Breast epithelium (tissue), 4 donors: ENCODE measurements at places on chromosomes 3 and 15. TPM values are rescaled to one million over a fixed set of nuclear protein-coding genes. Genes with fewer than 3 reads are reported as not detected.

DNA sequence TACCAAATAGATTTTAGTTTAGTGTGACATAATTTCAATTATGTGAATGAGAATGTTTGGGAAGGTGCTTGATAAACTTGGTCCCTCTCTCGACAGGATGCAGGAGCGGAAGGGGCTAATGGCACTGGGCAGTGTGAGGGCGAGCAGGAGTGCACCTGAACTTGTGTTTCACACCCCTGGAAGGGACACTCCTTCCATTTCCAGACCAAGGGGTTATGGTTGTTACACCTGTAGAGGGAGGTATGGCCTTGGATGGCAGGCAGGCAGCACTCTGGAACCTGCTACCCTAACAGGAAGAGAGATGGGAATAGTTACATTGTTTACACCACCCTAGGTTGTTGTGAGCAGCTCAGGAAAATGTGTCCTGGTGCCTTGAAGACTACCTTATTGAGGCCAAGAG lies 22.1 kb downstream of the SYNM start:
- no peak for DNase-seq

DNA sequence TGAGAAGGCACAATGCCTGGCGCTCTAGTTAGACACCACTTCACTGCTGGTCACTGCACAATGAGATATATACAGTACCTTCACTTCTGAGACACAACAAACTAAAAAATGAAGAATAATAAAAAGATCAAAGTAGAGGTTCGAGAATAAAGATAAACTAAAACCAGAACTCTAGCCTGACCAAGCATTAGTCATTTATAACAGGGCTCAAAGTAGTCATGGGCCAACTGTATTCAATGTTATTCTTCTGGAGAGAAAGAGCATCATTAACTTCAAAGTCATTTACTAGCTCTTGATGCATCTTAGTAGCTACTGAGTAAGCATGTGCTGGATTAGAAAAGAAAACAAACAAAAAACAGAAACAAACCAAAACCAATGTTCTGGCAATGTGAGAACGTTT lies 145.2 kb downstream of the SSR3 start:
- DNase-seq, result no peak

GRCh38 chr3:122932251-122932967 lies 95.2 kb downstream of the SEMA5B start:
- no peak for DNase-seq

DUOXA2 gene
- 0.33 TPM for total RNA-seq

GRCh38 chr3:112101916-112102315 lies 15.7 kb downstream of the C3orf52 start:
- no peak for DNase-seq

GRCh38 chr3:122665226-122665786 lies 15.3 kb upstream of the PARP14 start:
- no peak for DNase-seq

DNA sequence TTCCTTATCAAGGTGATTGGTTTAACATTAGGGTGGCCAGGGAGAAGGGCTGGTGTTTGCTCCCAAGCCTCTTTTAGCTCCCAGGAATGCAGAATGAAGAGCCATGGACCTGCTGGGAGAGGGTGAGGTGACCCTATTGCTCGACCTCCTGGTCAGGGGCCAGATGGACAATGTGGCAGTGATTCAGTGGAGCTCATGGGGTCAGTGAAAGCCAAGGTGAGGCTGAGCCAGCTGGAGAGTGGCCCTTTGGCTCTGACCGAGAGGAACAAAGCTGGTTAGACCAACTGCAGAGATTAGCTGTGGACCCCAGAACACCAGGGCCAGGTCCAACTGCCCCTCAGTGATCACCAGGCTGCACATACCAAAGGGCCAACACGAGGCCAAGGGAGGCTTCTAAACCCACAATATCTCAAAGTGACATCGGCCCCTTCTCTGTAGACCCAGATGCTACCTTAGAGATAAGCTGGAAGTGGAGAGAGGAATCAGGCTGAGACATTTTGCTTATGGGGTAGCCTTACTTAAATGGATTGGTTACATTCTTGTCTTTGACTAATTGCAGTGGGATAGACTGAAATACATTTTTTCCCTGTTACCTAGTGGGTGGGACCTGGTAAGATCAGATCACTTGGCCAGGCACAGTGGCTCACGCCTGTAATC lies 15.8 kb upstream of the BTBD1 start:
- DNase-seq, result no peak

IL1RAP gene
- 13.1 TPM for total RNA-seq

GRCh38 chr3:106611841-106612240 lies 743.0 kb upstream of the CBLB start:
- DNase-seq, result no peak

- no peak for DNase-seq
Observed at GRCh38 chr3:43525386-43525785, 96.4 kb downstream of the ANO10 start.

TTLL13 gene
- total RNA-seq, result not detected

ITIH1 gene
- total RNA-seq, result 0.32 TPM

DNA sequence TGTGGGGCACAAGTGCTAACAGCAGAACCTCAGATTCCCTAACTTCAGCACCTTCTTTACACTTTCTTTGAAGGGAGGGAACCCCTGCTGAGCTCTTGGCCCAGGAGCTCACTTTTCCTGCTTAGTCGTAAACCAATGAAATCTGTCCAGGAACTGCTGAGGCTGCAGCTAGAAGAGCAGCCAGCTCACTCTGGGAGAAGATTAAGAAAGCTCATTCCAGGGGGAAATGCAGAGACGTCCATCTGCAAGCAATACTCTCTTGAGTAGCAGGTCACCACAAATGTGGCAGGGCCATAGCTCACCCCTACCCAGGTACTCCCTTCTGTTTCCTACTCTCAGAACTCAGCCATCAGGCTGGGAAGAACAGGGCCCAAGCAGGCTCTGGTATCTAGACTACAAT lies 103.3 kb downstream of the WDR76 start:
- no peak for DNase-seq

ACY1 gene
- total RNA-seq, result 40.0 TPM

DNA sequence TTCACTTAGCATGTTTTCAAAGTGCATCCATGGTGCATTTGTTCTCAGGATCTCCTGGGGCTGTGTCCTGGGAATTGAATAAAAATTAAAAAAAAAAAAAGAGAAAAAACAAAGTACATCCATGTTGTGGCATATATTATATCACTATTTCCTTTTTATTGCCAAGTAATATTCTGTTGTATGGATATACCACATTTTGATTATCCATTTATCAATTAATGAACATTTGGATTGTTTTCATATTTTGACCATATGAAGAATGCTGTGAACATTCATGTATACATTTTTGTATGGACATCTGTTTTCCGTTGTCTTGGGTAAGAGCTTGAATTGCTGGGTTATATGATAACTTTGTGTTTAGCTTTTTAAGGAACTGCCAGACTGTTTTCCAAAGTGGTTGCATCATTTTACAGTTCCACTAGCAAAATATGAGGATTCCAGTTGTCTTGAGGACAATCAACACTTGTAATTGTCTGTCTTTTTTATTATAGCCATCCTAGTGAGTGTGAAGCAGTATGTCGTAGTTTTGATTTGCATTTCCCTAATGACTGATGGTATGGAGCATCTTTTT lies 44.5 kb downstream of the CTDSPL2 start:
- no peak for DNase-seq

- DNase-seq, result no peak
Observed at GRCh38 chr15:92648190-92648875, 7.2 kb downstream of the FAM174B start.

MYRIP gene
- total RNA-seq, result 2.6 TPM

DNA sequence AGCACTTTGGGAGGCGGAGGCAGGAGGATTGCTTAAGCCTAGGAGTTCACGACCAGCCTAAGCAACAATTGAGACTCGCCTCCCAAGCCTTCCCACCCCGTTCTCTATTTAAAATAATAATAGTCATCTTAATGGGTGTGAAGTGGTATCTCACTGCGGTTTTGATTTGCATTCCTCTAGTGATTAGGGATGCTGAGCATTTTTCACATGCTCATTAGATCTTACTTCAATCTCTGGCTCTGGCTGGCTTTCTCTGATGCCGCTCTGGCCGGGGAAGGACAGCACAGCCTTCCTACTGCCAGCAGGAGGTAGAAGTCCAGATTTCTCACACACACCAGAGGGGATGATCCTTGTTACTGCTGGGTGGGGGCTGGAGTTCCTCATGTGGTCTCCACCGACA lies 7.4 kb upstream of the EIF4A2 start:
- DNase-seq, result no peak

GRCh38 chr3:142244056-142244455 lies 18.7 kb upstream of the GK5 start:
- DNase-seq, result no peak

- DNase-seq, result peak; percentile 21
Observed at GRCh38 chr3:41200669-41201021, 1.3 kb downstream of the CTNNB1 start.

- no peak for DNase-seq
Observed at GRCh38 chr3:155154255-155154654, 74.1 kb downstream of the MME start.

FANCD2 gene
- 3.7 TPM for total RNA-seq

LSAMP gene
- 3.8 TPM for total RNA-seq

DNA sequence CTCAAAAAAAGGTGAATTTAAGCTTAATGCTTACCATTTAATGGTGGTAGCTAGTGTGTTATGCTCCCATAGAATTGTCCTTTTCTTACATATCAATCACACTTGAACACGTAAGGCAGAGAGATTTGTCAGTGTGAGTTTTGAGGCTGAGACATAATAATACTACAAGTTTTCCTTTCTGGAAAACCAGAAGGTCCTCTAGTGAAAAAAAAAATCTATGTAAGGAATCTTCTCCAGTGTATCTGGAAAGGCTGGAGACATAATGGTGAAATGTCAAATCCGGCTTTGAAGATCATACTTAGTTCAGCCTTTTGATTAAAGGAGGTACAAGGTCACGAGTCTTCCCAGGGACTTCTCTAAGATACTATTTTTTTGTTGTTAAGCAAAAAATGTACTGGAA lies 3.4 kb downstream of the TSC22D2 start:
- DNase-seq, result no peak

- no peak for DNase-seq
Observed at GRCh38 chr3:126538966-126539365, 15.0 kb downstream of the CHST13 start.

DNA sequence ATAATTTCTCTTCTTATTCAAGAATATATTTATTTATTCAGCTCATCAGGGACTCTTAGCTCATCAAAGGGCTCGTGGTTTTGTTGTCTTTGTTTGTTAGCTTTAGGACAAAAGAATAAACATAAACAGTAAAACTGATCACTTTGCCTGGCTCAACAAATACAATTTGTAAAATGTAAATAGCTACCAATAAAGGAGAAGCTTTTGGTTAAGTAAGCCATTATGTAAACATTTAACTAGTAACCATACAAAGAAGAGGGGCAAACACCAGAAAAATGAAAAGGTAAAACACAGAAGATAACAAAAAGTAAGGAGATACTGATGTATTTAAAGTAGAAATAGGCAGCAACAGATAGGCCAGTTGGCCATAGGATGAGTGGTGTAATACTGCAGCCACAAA lies 761.7 kb downstream of the ROBO1 start:
- DNase-seq, result no peak

- no peak for DNase-seq
Observed at GRCh38 chr3:105809208-105809888, 59.5 kb downstream of the CBLB start.

DNA sequence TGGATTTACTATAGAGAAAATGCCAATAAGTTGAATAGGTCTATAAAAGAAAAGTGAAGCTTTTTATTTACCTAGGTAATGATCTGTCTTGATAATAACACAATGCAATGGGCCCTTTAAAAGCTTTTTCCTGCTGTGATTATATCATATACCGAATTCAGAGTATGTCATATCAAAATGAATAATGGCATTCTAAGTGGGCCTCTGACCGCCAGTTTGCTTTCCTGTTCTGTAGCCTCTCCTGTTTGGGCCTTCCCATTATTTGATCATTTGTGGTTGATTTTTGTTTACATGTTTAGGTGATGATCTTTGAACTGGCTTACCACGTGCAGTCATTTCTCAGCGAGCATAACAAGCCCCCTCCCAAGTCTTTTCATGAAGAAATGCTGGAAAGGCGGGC lies 14.9 kb downstream of the EIF2AK4 start:
- DNase-seq, result no peak

TLR9 gene
- not detected for total RNA-seq

GRCh38 chr3:149967086-149967685 lies 3.5 kb downstream of the PFN2 start:
- no peak for DNase-seq
